ENCODE measurements at places on chromosomes 12 and 14.

GRCh38 chr12:9258676-9259075 lies 50.5 kb upstream of the PZP start:
- DNase-seq = no peak

DNA sequence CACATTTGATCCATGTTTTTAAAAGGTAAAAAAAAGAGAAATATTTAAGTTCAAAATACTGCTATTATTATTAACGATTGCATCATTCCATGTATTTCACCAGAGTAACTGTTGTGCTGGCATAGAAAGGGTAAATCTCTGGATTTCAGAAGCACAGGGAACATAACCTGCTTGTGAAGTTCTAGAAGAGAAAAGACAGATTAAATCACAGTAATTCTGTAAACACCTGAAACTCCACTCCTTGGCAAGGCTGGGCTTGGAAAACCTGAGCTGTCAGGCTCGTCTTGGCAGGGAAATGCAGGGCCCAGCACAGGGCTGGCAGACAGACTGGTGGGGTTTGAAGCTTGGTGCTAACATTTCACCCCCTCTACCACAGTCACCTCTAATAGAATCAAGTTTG lies 35.1 kb downstream of the SVOP start:
- no peak for DNase-seq

DNA sequence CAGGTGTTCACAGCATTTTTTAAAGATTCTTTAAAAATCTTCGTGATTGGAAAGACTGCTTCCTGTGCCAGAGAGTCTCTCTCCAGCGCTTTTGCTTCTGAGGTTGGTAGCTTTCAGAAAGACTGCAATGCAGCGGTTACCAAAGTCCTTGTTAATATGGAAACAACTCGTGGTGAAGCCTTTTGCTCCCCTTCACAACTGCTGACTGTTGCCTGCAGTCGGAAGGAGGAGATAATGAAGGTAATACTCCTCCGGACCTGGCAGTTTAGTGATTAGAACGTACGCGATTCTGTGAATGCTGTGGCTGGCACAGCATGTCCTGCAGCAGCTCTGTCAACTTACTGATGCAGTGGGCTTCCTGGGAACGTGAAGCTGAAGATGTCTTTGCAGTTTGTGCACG lies 50.9 kb downstream of the TRAF3 start:
- DNase-seq = no peak

- DNase-seq = no peak
These were observed 78.3 kb downstream of the DDX51 start for GRCh38 chr12:132065609-132066344.

DNA sequence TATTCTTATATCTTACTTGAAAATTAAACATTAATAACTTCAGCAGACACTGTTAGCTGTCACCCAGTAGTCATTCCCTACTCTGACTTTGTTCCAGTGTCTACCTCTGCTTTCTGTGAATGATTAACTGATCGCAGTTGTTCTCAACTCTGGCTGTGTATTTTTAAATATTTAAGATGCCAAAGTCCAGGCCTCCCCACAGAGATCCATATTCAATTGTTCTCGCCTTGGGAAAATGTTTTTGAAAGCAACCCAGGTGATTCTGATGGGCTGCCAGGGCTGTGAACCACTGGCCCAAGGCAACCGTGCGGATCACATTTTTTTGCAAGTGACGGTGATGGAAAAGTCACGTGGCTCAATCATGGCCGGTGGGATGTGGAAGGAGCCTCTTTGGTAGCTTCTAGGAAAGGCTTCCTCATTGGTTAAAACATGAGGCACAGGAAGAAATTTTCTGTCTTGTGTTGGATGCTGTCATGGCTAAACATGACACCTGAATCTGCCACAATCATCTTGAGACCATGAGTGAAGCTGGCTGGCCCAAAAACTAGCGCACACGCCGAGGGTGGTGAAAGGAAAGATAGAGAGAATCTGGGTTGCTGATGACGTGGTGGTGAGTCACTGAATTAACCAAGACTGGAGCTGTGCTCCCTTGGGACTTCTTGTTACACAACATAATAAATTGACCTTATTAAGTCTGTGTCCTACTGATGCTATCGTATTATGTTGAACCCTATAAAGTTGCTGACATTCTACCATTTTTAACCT lies 37.2 kb downstream of the RDH12 start:
- no peak for DNase-seq

- DNase-seq = no peak
These were observed 33.7 kb upstream of the GLIPR1 start for GRCh38 chr12:75446857-75447256.

GRCh38 chr12:64080319-64081007 lies 141.6 kb downstream of the KICS2 start:
- no peak for DNase-seq

- no peak for DNase-seq
These were observed 230.8 kb downstream of the DPF3 start for GRCh38 chr14:72663076-72663487.

GRCh38 chr12:68804657-68805591 lies 3.1 kb upstream of the MDM2 start:
- DNase-seq = no peak

GRCh38 chr12:128792881-128793280 lies 30.9 kb downstream of the SLC15A4 start:
- no peak for DNase-seq

DNA sequence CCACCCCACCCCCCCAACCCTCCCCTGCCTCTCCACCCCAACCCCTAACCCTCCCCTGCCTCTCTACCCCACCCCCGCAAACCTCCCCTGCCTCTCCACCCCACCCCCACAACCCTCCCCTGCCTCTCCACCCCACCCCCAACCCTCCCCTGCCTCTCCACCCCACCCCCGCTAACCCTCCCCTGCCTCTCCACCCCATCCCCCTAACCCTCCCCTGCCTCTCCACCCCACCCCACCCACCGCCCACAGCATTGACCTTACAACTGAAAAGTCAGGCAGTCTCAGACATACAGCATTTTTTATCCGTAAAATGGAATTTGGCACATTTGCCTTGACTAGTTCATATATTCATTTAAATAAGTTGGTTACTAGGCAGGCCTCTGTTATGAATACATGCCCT lies 38.6 kb upstream of the ACTN1 start:
- no peak for DNase-seq

- DNase-seq = no peak
These were observed 54.7 kb downstream of the RPS6KA5 start for GRCh38 chr14:91005716-91006115.

DNA sequence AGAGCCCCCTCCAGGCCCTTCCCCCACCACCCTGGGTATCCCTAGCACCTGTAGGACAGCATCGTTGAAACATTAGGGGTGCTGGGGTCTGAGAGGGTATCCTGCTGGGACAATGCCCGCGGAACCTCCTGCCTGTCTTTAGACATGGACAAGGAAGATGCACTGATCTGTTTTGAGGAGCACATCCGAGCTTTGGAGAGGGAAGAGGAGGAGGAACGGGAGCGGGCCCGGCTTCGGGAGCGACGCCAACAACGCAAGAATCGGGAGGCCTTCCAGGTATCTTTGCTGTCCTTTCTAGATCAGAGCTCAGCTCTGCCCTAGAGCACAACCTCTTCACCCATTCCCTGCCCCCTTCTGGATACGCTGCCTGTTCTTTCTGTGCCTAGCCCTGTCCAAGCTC lies 13.2 kb downstream of the PRPF40B start:
- no peak for DNase-seq

DNA sequence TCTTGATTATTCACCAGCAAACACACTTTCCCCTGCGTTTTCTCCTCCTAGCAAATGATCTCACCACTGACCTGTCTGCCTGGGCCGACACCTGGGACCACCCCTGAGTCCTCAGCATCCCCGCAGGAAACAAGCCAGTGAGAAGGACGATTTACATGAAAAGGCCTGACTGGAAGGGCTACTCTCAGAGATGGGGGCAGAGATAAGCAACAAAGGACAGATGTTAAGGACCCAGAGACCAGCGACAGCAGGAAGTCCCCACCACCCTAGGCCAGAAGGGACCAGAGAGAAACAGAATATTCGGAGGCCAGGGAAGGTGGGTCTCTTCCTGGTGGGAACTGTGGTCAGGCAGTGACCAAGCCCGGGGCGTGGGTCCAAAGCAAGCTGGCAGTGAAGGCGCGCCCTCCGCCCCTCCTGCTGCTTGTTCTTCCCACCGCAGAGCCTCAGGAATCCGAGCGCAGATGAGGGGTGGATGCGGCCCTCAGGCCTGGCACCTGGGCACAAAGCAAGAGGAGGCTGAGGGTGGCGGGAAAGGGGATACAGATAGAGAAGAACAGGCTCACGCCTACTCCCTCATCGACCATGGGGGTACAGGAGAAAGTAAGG lies 55.8 kb downstream of the STX2 start:
- DNase-seq = no peak

DNA sequence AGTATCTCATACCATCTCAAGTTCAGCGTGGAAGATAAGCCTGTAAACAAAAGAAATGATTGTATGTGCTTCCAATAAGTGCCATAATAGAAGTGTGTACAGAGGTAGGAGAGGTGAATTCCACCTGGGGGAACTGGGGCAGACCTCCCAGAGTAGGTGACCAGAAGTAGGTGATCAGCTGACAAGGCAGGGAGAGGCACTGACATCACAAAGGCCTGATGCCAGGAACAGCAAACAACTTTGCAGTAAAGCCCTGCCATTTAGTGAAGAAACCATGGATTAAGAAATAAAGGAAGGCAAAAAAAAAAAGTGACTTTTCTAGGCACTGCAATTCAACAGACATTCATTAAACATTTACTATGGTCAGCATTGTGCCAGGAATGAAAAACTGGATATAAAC lies 31.1 kb downstream of the NR1H4 start:
- no peak for DNase-seq

GRCh38 chr14:71487449-71487848 lies 444.8 kb upstream of the RGS6 start:
- no peak for DNase-seq

DNA sequence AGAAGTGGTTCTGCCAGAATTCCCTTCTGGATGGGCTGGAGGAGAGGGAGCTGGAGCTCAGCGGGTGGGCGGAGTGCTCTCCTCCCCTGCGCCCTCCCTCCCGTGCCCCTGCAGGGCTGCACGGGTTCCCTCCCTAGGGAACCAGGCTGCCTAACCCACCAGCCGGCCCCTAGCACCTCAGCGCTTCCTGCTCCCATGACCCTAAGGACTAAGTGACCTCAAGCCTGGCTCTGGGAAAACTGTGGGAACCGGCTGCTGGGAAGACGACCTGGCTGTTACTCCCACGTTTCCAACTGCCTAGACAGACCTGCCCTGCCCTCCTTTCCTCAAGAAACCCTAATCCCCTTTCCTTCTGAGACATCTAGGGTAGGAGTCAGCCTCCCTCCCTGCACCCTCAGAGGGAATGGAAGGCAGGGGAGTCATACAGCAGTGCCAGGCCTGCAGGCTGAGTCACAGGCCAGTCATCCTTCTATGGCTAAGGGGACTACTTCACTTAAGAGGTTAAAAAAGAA lies 31.5 kb downstream of the SLC6A12 start:
- DNase-seq = no peak
